Renal cortex interstitium (tissue), 15 donors: ENCODE measurements at places on chromosomes 3 and 15. TPM values are rescaled to one million over a fixed set of nuclear protein-coding genes. Genes with fewer than 3 reads are reported as not detected.

DNA sequence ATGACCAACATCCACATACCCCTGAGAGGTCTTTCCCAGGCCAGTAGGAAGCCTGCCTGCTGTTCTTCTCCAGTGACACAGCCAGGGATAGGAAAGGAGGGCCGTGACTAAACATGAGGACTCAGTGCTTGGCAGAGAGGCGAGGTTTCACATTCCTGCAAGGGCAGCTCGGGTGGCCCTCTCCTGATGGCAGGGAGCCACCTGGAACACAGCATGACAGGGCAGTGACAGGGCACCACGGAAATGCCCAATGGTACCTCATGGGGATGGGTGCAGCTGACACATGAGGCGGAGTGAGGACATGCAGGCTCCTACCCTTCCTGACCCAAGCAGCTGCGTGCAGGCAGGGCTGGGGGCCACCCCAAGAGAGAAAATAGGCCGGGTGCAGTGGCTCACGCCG, 7.4 kb upstream of the TGM5 start:
- DNase-seq, result no peak

- no peak for DNase-seq
These were observed 143.8 kb upstream of the WNT5A start for GRCh38 chr3:55630921-55631299.

LRTM1 gene
- polyA plus RNA-seq, result not detected

TMEM266 gene
- polyA plus RNA-seq, result 9.8 TPM

ACKR4 gene
- polyA plus RNA-seq, result 2.2 TPM

DNA sequence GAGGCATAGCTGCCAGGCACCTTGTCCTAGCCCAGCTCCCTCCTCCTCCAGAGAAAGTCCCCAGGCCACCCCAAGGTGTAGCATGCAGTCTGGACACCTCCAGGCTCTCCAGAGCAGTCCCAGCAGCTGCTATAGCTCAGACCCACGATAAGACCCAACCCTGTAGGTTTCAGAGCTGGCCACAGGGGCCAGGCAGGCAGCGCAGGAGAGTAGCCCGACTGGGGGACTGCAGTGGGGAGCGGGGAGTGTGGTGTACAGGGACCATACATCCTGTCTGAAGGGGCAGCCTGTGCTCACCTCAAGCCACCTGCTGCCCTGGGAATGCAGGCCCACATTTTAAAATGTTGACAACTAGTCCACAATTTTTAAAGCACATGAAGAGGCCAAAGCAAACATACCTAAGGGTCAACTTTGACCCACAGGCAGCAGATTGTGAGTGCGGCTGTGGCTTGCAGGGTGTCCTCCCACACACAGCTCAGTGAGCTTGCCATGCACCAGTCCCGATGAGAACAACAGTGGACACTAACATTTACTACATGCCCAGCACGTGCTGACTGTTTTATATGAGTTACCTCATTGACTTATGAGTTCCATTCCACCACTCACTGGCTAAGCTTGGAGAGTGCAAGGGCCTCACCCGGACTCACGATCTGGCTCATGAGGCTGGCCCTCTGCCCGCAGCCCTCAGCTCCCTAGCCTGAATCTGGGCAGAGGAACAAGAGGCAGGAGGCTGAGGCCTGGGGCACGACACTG, 81.4 kb downstream of the DNAJB8 start:
- DNase-seq, result peak; percentile 43

DNA sequence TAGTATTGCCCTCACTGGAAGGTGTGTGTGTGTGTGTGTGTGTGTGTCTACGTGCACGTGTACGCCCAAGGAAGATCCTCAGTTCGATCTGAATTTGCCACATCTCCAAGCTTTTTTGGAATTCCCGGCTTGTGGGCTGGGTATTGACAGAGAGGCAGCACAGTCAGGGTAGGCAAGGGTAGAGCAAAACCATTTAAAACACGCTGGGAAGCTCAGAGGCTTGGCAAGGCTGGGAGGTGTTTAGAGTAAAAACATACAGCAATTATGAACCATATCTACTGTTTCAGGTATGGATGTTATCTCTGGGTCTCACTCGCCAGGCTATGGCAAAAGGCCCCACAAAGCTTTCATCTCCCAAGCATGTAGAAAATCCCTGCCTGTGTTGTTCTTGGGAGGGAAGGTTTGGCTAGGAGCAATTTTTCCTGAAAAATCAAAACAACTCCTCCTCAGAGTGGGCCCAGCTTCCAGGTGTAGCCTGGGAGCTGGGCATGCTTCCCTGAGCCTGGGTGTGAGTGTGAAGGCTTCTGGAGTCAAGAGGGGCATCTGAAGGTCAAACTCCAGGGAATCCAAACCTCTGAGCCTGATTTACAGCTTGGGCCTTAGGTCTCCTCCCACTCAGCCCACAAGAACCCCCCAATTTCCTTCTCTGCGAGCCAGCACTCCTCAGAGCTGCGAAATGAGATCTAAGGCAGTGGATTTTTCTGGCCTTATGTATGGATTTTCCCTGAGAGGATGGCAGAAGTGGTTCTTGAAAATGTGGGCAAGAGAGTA, 244.8 kb upstream of the TPRG1 start:
- peak; percentile 46 for DNase-seq

LMAN1L gene
- not detected for polyA plus RNA-seq

DNA sequence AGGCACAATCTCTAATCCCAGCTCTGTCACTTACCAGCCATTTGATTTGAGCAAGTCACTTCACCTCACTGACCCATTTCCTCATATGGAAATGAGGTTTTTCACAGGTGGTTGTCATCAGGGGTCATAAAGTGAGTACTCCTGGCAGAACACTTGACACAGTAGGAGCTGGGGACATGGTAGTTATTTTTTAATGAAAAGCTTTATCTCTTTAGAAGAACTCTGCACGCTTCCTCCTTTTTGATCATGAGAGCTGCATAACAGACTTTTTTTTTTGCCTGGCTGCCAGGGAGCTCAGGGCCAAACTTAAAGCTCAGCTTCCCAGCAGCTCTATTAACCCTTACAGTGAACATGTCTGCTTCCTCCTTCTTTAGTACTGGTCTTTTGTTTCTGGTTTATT, 8.4 kb downstream of the VWA5B2 start:
- DNase-seq, result no peak

- peak; percentile 96 for DNase-seq
These were observed 72.7 kb upstream of the MAP4 start for GRCh38 chr3:48088749-48089466.

DNA sequence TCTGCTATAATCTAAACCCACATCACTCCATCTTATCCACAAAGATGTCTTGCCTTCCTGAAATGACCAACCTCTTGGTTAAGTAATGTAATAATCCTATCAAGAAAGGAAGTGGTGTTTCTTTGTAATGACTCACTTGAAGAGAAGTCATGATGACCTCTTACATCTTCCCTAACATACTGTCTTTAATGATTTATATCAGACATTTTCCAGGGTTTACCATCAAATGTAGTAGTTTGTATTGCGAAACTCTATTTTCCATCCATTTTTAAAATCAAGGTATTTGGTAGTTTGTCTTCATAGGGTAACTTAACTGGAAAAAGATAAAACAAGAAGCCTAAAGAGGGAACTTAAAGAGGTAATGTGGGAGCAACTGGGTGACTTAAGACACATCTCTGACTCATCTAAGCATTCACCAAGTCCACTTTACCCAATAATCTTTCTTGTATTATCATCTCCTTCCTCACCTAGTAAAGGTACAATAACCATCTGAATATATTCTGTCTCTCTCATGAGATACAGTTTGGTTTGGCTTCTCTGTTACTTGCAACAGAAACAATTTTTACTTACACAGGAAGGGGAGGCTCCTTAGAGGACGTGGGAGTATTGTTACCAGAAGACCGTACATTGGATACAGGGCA, 5.7 kb upstream of the MAPK6 start:
- DNase-seq, result no peak

DNA sequence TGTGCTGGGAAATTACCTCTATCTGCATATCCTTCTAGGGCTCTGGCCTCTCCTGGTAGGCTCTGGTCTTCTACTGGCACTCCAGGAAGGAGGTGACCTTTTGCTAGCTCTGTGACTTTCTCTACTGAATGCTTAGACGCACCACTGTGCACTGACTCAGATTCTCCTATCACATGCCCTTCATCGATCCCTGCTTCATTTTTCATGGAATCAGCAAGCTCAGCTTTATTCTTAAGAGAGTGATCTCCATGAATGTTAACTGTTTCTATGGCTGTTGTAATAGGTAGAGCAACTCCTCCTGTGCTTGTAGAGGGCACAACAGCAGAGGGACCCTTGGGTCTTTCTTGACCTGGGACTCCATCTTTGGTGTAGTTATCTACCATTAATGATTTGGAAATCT, 106.6 kb downstream of the MAP4 start:
- no peak for DNase-seq

OR5K2 gene
- polyA plus RNA-seq, result 0.79 TPM

DNA sequence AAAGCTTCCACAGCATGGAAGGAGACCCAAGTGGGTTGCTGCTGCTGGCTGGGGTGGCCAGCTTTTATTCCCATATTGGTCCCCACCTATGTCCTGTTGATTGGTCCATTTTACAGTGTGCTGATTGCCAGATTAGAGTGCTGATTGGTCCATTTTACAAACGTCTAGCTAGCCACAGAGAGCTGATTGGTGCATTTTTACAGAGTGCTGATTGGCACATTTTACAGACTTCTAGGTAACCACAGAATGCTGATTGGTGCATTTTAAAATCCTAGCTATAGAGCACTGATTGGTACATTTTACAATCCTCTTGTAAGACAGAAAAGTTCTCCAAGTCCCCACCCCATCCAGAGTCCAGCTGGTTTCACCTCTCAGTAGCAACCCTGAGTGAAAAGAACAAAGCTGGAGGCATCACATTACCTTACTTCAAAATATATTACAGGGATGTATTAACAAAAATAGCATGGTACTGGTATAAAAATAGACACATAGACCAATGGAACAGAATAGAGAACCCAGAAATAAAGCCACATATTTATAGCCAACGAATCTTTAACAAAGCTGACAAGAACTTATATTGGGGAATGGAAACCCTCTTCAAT, 7.5 kb upstream of the ACVR2B start:
- no peak for DNase-seq

- no peak for DNase-seq
These were observed 65.8 kb downstream of the TPRG1 start for GRCh38 chr3:189237526-189237925.

MRPS25 gene
- polyA plus RNA-seq, result 64.9 TPM

DNA sequence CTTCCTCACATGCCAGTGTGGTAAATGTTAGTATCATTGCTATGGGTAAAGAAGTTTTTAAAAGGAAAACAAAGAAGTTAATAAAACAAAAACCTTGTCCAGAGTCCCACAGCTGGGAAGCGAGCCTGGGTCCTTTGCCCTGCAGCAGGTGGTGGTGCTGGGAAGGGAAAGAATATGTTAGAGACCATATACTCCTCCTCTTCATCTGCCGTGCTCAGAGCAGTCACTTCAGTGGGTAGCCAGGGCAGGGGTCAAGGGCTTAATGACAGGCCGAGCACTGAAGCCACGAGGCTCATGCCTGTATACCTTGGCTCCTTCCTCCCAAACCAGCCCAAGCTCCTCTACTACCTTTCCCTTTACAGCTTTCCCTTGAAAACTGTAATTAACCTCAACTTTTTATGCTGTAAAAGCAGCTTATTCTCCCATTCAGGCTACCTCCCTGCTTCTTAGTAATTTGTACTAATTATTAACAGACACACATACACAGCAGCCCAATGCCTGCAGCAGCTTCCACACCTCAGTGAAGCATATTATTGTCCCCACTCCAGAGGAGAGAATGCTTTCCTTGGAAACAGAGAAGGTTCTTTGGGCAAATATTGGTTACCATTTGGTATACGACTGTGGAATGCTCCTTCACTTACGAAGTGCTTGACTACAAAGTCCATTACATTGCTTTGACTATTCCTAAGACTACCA, 362.1 kb downstream of the EPHB1 start:
- no peak for DNase-seq

DNA sequence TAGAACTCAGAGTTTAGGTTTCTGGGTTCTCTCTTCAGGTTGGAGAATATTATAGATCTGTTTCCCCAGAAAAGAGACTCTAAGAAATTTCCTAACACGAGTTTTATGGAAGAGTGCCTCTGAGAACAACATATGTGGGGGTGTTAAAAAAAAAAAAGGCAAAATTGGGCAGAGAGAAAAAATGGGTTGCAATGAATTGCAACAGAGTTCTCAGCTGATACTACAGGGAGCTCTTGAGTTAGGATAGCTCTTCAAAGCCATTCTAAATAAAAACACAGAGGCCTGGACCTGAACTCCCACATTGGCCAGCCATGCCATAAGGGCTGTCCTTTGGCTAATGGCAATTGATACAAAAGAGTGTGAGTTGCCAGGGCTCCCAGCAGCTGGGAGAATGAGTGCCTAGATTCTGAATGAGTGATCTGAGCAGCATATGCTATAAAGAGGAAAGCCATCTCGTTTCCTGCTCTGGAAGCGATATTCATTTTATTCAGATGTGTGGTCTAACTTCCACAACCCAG, 20.1 kb upstream of the UBE2E2 start:
- DNase-seq, result no peak

- DNase-seq, result no peak
These were observed 13.4 kb downstream of the HTR3C start for GRCh38 chr3:184066211-184066610.

- DNase-seq, result no peak
These were observed 3.7 kb downstream of the DUOX1 start for GRCh38 chr15:45133561-45133920.

DNA sequence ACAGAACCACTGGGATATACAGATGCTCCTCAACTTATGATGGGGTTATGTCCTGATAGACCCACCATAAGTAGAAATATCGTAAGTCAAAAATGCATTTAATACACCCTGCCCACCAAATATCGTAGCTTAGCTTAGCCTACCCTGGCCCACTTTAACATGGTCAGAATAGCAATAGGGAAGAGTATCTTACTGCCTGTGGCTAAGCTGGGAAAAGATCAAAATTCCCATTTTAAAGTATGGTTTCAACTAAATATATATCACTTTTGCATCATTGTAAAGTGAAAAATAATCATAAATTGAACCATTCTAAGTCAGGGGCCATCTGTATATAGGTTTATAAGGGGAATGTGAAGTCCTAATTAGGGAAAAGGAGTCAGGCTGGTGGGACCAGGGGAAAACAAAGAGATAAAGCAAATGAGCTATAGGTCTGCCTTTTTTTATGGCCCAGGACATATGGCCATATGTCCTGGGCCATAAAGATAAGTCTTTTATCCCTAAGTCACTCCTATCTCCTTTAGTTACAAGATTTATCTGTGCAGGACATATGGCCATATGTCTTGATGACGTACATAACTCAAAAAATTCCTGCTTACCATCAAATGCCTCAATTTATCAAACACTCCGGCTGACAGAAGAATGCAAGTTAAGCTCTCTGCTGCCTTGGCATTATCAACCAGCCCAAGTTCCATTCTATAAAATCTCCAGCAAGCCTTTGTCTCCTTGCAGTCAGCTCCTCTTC, 11.2 kb downstream of the RTP3 start:
- DNase-seq, result no peak

CCR3 gene
- polyA plus RNA-seq, result not detected

STAB1 gene
- polyA plus RNA-seq, result 44.6 TPM

SNURF gene
- 26.7 TPM for polyA plus RNA-seq
